Posterior cingulate gyrus (tissue), 11 donors: ENCODE measurements at places on chromosomes 2 and 18.

DNA sequence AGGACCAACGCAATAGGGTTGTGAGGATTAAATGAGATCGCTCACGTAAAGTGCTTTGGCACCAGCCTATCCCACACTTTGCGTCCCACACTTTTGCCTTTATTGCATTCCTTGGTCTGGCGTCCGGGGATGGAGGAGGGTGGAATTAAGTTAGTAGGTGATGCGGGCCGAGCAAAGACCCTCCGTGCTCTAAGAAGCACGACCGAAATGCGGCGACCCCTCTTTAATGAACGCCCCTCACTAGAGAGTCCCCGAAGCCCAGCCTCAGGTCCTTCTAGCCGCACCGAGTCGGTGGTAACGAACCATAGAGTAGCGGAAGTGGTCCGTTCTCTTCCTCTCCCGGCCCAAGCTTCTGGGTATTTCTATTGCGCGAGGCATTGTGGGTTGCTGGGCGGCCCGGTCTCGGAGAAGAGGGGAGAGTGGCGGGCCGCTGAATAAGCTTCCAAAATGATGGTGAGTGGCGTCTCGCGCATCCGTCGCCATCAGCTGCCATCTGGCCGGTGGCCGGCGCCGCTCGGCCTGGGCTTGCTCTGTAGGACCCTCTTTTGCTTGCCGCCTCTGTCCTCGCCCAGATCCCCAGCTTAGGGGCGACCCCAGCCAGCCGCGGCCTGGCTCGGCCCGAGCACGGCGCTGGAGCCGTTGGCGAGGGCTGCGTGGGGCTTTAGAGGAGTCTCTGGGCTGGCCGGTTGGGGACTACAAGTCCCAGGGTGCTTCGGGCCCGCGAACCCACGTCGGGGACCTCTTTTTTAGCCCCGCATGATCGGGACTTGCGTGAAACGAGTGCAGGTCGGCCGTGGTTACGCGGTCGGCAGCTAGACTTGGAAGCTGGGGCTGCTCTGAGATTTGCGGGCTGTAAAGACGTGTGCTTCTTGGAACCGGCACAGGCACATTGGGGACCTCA, at the start of gene CCT7:
TSS of gene CCT7 (plus strand) at position 377 of the 901 bp plus-strand sequence. CDS start at position 448, 71 bp downstream.
- peak; percentile 90 for DNase-seq

DNA sequence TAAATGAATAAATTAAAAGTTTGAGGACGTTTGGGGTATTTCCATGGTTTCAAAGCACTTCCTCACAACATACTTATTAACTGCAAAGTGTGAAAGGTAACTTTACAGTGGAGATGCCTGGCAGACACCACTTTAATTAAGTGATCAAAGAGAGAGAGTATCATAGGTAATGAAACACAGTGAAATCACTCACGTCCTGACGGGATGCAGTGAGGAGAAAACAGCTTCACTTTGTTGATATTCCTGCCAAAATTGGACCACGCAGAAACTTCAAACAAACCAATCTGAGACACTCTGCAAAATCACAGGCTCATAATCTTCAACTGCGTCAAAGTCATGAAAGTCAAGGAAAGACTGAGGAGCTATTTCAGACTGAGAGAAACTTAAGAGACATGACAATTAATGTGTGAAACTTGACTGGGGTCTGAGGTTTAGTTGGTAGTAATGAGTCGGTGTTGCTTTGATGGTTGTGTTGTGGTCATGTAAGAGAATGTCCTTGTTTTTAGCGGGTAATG, 66.0 kb upstream of the ITGB6 start:
- DNase-seq: no peak

- DNase-seq: no peak
Observed at GRCh38 chr2:220981926-220982325, 590.2 kb downstream of the EPHA4 start.

- DNase-seq: no peak
Observed at GRCh38 chr2:47076586-47077441, 78.3 kb downstream of the STPG4 start.

- no peak for DNase-seq
Observed at GRCh38 chr2:45890819-45891218, 239.3 kb downstream of the PRKCE start.

GRCh38 chr2:127516041-127516762, 10.1 kb downstream of the IWS1 start:
- peak; percentile 68 for DNase-seq

GRCh38 chr2:241869087-241869961, at the start of gene RTP5:
RTP5 (plus strand) TSS chr2:241869729; CDS start chr2:241869757, 28 bp downstream.
- peak; percentile 47 for DNase-seq

DNA sequence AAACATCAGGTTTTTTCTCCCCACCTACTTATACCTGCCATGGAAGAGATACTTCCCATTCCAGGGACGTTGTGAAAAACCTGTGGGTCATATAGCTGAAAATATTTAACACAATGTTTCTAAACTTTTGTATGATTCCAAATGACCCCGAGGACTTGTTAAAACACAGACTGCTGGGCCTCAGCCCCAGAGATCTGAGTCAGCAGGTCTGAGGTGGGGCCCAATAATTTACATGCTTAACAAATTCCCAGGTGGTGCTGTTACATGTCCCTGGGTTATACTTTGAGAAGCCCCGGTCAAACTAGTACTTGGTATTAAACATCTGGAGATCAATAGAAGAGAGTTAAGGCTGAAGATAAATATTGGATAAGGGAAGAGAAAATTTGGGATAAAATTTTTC, 71.4 kb upstream of the FRZB start:
- DNase-seq: no peak

GRCh38 chr2:32436150-32436549, 79.3 kb downstream of the BIRC6 start:
- no peak for DNase-seq

- no peak for DNase-seq
Observed at GRCh38 chr2:172052000-172052983, 33.0 kb upstream of the DLX1 start.

GRCh38 chr2:232504438-232504837, 15.8 kb upstream of the PRSS56 start:
- no peak for DNase-seq

DNA sequence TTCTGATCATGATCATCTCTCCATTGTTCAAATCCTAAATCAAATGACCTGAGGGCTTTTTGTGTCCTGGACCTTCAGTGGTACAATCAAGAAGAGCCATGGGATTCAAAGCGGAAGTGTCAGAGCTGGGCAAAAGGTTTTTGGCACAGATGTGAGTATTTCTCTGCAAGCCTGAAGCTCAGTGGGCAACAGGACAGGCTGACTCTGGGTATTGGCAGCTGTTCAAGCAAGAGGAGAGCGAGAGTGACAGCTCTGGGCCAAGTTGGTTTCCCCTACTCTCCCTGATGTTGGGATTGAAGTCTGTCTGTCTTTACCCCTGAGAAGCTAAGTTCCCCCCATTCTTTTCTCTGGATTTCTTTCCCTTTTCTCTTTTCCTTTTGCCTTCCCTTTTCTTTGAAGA, 33.3 kb downstream of the DSEL start:
- peak; percentile 49 for DNase-seq

DNA sequence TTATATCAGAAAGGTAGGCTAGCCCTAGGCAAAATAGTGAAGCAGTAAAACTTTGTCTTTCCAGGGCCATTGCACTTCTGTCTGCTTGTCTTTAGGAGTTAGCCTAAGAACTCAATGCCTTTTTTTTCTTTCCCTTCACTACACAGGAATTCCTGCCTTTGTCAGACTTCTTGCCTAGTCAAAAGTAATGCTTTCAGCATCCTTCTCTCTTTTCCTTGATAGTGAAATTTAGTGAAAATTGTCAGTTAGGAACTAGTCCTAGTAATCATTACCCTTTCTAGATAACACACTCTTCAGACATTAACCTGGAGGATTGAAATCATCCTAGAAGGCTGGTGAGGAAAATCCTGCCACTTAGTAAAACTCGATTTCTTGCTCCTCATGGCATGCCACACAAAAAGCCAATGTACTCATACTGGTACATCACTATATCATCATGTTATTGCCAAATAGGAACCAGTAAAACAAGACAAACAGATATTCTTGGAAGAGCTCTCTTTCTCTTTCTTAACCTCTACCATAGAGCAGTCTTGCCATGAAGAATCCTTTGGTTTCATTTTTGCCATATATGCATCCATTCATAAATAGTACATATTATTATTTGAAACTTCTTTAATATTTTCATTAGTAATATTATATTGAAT, 320.5 kb downstream of the CTNNA2 start:
- no peak for DNase-seq

GRCh38 chr18:47772374-47773248, 157.8 kb downstream of the SMAD2 start:
- no peak for DNase-seq

- no peak for DNase-seq
Observed at GRCh38 chr18:62797329-62797728, 82.0 kb downstream of the PHLPP1 start.

GRCh38 chr18:68176901-68177300, 538.0 kb downstream of the TMX3 start:
- DNase-seq: no peak

DNA sequence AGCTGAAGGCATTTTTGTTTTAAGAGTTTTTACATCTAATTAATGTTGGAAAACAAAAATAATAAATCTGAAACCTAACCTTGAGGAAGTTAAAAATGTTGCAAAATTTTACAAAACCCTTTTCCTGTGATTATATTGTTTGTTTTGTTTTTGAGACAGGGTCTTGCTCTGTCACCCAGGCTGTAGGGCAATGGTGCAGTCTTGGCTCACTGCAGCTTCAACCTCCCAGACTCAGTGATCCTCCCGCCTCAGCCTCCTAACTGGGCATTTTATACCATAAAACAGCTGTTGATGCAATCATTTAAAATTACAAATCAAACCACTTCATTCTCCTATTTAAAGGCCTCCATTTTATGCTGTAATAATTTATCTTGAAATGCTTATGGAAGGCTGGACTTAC, 1.7 kb upstream of the ZNF24 start:
- no peak for DNase-seq

DNA sequence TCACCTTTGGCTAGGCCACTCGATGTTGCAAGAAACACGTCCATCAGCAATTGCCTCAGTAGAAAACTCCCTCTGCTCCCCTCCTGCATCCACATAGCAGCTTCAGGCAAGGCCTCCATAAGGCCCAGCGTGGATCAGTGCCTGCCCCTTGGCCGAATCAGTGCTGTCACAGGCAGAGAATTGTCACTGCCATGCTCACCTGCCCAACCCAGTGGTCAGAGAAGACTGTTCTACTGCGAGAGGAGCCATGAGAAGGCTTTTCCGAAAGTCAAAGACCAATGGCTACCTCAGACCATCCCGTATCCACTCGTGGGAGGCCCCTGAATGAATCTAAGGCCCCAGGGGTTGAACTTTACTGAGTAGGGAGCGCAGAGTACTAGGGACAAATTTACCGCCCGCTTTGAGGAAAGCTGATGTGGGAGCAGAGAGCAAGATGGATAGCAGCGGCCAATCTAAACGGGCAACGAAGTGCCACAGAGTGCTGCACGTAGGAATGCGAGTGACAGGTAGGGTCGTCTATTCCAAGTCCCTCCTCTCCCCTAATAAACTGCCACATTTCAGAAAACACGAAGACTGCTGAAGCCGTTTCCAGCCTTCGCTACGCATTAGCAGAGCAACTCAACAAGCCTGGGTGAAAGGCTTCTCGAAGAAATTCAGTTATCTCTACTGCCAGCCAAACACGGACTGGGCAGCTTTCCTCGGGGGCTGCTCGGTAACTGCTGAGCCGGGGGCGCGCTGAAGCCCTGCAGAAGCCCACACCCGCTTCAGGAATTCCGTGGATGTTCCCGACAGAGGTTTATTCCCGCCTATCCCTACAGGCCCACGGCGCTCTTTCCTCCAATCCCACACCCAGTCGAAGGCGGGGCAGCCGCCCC, 968 bp upstream of the RALBP1 start:
- DNase-seq: no peak

DNA sequence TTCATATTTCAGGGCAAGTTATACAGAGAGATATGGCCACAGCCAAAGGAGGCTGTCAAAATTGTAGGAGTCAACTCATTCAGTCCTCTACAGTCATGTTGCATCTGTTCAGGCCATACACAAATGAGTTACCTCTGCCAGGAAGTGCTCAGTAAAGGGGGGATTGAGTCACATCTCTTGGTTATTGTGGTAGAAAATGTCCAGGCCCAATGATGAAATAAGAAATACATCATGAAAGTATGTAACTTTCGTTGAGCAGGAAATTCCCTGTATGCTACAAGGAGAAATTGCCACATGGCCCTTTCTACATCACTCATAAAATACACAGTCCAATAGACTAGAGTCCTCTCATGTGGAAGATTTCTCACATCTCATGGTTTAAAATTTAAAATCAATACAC, 103.9 kb upstream of the COL3A1 start:
- DNase-seq: no peak

DNA sequence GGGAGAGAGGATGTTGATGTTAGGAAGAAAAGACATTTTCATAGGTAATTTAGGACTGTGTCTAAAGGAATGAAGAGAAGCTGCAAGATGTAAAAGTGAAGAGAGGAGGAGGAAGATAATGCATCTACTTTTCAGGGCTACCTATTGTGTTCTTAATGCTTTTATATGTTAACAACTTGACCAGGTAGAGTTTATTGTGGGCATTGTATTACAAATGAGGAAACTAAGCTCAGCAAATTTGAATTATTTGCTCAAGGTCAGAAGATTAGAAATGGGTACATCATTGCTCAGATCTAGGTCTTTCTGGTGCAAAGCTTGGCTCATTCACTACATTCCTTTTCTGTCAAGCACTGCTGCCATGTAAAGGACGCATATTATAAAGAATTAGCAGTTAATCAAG, 441.7 kb downstream of the THSD7B start:
- no peak for DNase-seq

GRCh38 chr2:241378816-241379215, 22.7 kb downstream of the FARP2 start:
- DNase-seq: no peak

- no peak for DNase-seq
Observed at GRCh38 chr2:172426635-172427255, 641 bp upstream of the ITGA6 start.

- no peak for DNase-seq
Observed at GRCh38 chr2:240131941-240132650, 4.0 kb downstream of the COPS9 start.

DNA sequence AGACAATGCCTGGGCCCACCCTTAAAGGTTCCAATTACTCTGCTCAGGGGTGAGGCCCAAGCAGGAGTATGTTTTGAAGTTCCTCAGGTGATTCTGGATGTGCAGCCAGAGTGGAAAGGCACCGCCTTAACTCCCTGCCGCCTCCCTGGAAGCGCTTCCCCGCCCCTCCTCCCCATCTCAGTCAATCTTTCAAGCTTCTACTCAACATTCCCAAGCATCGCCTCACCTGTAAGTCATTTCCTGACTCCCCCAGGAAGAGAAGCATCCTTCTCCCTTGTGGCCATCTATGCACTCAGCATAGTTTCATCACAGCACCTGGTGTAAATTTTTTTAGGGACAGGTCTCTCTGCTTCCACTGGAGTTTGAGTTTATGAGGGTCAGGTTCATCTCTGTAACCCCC, 67.5 kb downstream of the MYL12B start:
- no peak for DNase-seq

GRCh38 chr2:154589514-154589913, 109.0 kb upstream of the KCNJ3 start:
- no peak for DNase-seq
